ENCODE measurements at places on chromosomes 4 and X. TPM values are rescaled to one million over a fixed set of nuclear protein-coding genes. Genes with fewer than 3 reads are reported as not detected.

Gene NSD2
- 42.6 TPM for total RNA-seq

Gene RS1
- not detected for total RNA-seq

Gene PDGFRA
- 0.35 TPM for total RNA-seq

Gene CDKL5
- 3.6 TPM for total RNA-seq

Gene DAPP1
- total RNA-seq = not detected

Gene MAGEH1
- total RNA-seq = 7.6 TPM

Gene GBA3
- not detected for total RNA-seq
